SJSA1 (cell line): ENCODE measurements at places on chromosomes 2 and 18.

GRCh38 chr2:135651717-135652116 lies 89.9 kb upstream of the UBXN4 start:
- no peak for DNase-seq

GRCh38 chr2:74619651-74620297 lies 28.4 kb downstream of the M1AP start:
- no peak for DNase-seq

DNA sequence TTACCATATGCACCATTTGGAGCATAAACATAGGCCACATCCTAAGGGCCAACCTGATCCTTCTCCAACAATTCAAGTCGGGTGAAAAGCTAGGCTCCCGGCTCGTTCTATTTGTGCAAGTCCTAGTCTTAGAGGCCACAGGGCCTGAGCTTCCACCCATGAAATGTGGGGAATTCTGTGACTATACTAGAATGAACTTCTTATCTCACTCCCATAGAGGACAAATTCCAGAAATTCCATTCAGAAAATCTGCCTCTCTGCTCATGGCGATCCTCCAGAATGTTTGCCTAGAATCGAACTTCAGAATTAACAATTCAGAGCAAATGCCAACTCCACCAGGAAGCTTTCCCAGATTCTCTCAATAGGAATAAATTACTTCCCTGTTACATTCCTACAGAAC lies 187.9 kb downstream of the BCL11A start:
- no peak for DNase-seq

- DNase-seq, result no peak
Measured at GRCh38 chr2:120916446-120916845, 180.8 kb downstream of the GLI2 start.

- DNase-seq, result no peak
Measured at GRCh38 chr2:203238292-203238703, 520 bp upstream of the CYP20A1 start.

- no peak for DNase-seq
Measured at GRCh38 chr2:38722271-38723061, 28.7 kb downstream of the SRSF7 start.

DNA sequence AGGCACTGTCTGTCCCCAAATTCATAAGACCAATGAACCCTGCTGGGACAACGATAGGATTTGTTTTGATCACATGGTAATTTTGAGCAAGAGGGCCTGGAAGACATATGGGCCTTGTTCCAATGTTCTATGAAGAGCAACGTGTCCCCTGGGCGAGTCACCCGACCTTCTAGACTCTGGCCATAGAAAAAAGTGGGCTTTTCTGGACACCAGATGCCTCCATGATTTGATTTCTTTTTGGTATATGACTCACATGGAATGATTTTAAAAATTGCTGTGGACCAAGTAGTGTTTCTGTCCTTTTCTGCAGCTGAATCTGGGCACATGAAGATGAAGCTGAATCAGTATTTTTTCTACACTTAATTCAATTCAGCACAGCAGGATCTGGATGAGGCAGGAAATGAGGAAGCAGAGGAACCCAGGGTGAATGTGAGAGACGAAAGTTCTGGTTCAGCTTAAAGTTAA lies 104.9 kb downstream of the CDC42EP3 start:
- no peak for DNase-seq

DNA sequence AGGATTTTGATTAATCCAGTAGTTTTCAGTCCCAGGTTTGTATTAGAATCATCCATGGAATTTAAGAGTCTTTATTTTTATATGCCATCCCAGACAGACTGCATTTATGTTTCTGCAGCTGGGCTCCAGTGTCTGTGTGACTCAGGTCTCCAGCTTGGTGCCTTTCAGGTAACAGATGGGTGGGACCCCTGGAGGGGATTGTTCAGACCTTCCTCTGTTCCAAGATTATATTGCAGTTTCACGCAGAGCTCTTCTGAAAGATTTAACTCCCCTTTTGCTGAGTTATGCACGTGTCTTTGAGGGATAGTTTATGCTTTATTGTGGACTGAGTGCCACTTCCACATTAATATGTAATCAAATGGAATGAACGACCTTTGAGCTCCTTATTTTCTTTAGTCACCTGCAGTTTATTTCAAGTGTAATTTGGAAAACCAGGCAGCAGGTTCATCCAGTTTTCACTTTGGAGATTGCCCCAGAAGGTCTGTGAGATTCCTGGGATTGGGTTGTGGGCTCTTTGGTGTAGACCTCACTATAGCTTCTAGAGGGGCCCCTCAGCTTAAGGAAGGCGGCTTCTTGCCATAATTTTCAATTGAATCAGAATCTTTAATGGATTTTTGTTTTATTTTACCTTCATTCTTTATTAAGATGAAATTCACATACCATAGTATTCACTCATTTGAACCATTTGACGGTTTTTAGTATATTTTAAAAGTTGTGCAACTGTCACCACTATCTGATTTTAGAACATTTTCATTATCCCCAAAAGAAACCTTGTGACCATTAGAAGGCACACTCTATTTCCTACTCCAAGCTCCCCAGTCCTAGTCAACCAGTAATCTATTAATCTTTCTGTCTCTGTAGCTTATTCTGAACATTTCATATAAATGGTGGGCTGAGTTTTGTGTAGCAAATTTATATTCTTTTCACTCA lies 135.0 kb downstream of the WDSUB1 start:
- DNase-seq, result no peak

DNA sequence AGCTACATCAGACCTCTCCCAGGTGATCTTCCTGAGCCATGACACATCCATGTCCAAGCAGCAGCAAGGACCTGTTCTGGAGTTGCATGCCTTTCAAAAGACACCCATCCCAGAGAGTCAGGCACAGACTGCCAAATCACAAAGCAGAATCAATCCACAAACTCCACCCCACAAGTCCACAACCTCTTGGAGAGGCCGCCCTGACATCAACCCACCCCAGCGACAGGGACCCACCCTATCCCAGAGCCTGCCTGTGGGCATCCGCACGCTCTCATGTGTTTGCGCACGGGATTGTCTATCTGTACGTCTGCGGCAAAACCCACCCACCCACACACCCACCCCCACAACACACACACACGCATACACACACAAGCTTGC lies 11.9 kb downstream of the SMAD7 start:
- no peak for DNase-seq

DNA sequence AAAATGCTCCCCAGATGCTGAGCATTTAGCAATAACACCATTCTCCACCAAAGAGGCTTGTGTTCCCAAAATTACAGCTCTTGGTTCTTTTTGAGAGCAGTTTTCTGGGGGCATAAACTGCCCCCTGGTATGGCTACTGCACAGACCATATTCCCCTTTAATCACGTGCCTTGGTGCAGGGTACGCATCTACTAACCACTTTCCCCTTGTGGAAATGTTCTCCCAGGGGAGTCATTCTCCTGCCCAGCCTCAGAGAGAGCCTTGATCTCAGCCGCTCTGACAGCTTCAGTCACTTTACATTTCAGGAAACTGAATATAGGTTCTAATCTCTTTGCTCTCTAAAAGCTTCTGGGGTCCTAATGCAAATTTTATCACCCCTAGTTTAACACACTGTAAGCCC lies 44.7 kb upstream of the EML6 start:
- DNase-seq, result no peak

- DNase-seq, result no peak
Measured at GRCh38 chr2:120331903-120332302, 14.0 kb upstream of the INHBB start.

DNA sequence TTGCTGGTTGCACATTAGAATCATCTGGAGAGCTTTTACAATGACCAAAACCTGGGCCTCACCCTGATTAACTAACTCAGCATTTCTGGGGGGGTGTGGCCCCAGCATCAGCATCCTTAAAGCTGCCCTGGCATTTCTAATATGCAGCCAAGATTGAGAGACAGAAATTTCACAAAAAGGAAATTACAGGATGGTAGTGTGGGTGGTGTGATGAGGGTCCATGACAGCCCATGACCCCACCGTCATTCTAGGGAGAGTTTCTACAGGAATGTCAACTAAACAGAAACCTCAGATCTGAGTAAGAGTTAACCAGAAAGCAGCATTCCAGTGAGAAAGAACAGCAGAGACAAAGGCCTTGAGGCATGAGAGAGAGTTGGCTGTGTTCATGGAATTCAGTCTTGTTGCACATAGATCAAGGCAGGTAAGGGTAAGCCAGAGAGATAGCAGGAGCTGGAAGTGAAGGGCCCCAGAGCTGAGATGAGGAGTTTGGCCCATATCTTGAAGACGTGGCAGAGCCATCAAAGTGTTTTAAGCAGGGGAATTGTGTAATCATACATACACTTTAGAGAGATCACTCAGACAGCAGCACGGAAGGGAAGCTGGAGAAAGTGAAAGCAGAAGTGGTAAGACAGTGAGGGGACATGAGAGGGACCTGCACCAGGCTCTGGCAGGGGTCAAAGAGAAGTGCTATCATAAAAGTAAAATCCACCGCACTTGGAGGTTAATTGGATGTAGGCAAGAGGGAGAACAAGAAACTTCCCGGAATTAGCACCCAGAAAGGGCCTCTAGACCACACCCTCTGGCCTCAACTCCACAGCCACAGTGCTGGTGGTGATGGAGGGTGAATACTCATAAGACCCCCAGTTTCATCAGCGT lies 7.8 kb upstream of the TRABD2A start:
- DNase-seq, result peak; percentile 80

DNA sequence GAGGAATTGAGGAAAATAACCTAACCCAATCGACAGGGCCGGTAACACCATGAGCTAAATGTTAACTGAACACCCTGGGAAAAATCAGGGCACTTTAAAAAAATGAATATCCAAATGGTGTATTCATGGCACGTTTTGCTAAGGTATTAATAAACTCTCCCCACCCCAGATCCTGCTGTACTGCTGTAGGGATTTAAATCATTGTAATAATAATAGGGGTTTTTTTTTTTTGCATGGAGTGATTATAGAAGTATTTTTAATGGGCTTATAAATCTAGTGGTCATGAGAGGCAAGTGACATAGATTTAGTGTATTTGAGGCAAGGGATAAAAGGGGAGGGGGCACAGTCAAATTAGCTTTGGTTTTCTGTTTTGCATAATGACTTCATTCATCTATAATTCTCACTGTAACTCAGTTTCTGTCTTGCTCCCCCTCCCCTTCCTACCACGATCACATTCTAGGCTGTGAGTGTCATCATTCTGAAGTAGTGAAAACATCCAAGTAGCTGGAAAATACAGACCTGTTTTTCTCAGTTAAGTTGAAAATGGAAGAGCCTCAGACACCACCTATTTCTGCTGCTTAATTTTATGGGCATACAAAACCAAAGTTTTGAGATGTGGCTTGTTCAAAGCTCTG lies 18.2 kb upstream of the MGAT5 start:
- no peak for DNase-seq

DNA sequence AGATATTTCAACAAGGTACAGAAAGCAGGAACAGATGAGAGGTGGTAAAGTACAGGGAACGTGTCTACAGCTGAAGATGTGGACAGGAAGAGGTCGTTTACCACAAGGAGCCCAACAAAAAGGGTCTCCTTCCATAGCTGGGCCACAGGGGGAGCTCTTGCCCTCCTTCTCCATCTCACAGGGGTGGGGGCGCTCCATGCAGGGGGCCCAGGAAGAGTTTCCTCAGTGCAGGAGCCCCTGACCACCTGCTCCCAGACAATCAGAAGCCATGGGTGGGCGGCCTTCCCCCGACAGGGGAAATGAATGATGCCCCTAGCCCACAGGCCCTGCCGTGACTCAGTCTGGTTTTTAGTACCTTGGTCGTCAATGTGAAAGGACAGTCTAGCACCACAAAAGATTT lies 163.6 kb upstream of the ZNF516 start:
- DNase-seq, result no peak

DNA sequence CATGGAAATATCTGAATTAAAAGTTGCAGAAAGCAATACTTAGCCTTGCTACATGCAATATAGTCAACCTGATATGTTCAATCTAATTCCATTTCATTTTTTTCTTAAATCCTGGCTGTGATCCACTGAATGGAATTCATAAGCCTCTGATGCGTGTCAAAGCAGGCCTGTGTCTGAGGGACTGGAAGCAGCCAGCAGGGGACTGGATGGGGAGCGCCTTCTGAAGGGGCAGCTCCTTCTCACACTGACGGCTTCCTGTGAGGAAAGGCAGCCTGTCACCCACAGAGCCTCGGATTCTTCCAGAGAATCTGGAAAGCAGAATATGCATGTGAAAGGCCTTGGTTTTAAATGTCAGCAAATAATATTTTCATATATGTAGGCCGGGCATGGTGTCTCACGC lies 73.5 kb downstream of the KCNF1 start:
- DNase-seq, result no peak
